ENCODE measurements at places on chromosomes 13 and 19. TPM values are rescaled to one million over a fixed set of nuclear protein-coding genes. Genes with fewer than 3 reads are reported as not detected.

Gene ZNF534
- total RNA-seq, result 0.06 TPM

Gene RELB
- 21.5 TPM for total RNA-seq

Gene ASF1B
- 18.3 TPM for total RNA-seq

Gene CACNG8
- total RNA-seq, result 0.19 TPM

Gene EBI3
- total RNA-seq, result 0.16 TPM

Gene ZNF43
- total RNA-seq, result 18.8 TPM

Gene SMIM44
- total RNA-seq, result not detected

Gene KLK10
- 2.3 TPM for total RNA-seq

Gene BCL2L12
- 7.0 TPM for total RNA-seq

Gene CCDC61
- total RNA-seq, result 8.2 TPM

Gene ZNF93
- total RNA-seq, result 3.6 TPM

Gene SLC25A41
- total RNA-seq, result not detected

Gene RGCC
- 185 TPM for total RNA-seq

Gene DNAJC3
- total RNA-seq, result 40.2 TPM

Gene ARRDC2
- 32.7 TPM for total RNA-seq
